SJCRH30 (cell line): ENCODE measurements at places on chromosomes 1 and 21. TPM values are rescaled to one million over a fixed set of nuclear protein-coding genes. Genes with fewer than 3 reads are reported as not detected.

SLAMF1 gene
- total RNA-seq = not detected in 2 replicates

CRYBG2 gene
- total RNA-seq = not detected in 2 replicates

TRIM58 gene
- total RNA-seq = not detected in 2 replicates

SPRR2A gene
- total RNA-seq = not detected in 2 replicates
